A172 (cell line): ENCODE measurements at places on chromosomes 16 and 17.
A peak's percentile ranks its signal among the peaks of the same experiment; 100 is the strongest.

- no peak for DNase-seq
These were observed 67.7 kb downstream of the KATNIP start for GRCh38 chr16:27617665-27618064.

DNA sequence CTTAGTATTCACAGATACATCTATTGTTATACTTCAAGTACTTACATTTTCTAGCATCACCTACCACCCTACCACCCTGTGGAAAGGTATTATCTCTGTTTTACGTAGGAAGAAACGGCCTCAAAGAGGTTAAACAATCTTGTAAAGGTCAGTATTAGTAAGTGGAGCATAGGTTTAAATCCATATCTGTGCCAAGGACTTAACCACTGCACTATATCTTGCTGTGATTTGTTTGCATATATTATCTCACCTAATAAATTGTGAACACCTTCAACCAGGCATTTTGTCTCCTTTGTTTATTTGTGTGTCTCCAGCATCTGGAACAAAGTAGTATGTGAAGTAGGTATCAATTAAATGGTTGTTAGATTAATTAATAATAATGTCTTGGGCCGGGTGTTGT lies 27.3 kb downstream of the IGF2BP1 start:
- DNase-seq, result no peak

- peak; percentile 96 for DNase-seq
These were observed 27.8 kb downstream of the BAHCC1 start for GRCh38 chr17:81422776-81423697.

GRCh38 chr17:17362540-17362930 lies 59.4 kb downstream of the NT5M start:
- DNase-seq, result no peak

DNA sequence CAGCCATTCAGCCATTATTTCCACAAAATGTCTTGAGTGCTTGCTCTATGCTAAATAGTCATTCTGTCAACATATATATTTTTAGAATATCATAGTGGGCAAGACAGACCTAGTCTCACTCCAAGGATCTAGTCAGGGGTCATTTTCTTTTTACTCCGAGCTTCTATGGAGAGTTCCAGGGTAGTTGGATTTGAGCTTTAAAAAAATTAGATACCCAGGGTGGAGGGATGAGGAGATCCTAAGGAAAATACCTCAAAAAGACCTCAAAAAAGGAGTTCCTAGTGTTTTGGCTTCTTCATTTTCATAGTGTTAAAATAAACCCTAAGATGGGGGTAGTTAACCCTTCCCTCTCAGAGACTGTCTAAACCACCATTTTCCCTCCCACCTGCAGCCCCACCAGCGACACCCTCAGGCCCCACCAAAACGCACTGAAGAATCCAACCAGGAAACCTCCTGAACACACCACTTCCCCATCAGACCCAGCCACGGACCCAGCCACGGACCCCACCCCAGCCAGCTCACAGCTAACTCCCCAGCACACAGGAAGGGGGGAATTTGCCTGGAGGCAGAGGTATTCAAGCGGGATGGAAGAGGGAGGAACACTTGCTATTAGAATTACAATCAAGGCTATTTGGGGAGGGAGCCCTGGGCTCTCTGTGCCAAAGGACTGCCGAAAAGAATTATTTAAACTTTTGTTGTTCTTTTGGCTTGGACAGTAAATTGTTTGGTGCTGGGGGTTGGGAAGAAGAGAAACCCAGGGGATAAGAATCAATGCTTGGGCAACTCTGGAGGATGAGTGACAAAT lies 2.2 kb downstream of the ETV4 start:
- DNase-seq, result no peak

DNA sequence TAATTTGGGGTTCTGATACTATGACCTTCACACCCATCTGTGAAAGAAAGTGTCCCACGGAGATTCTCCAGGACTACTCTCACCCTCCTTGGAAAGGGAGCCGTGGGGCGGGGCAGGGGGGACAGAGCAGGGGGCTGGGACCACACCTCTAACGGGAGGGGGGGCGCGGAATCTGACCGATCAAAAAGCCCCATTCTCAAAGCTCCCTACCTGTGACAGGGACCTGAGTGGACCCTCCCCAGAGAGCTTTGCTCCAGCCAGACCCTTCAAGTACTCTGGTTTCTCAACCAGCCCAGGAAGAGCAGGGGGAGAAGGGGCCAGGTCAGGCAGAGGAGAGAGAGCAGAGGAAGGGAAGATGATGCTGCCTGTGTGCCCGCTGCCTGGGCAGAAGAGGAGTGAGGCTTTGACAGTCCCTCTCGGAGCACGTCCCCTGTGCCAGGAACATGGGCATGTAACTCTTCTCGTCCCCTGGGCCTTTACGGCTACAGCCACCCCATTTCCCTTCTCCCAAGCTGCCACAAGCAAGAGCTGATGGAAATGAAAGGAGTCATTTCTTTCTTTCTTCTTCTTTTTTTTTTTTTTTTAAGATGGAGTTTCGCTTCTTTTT lies 682 bp downstream of the XAF1 start:
- DNase-seq, result no peak

DNA sequence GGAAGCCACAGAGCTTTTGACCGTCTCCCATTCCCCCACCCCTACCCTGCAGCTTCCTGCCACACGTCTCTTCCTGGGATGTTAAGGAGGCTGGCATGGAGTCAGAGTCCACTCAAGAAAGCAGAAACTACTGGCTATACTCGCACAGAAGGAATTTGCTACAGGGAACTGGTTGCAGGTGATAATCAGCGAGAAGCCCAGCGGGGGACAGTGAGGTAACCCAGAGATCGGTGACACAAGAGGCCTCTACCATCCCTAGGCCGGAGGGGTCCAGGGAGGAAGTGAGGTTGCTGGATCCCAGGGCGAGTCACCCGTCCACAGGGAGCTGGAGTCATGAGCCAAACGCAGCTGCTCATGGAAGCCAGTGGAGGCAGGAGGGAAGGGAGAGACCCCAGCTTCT lies 93.7 kb downstream of the SDK2 start:
- peak; percentile 37 for DNase-seq
